ENCODE measurements at places on chromosomes 6 and 20. TPM values are rescaled to one million over a fixed set of nuclear protein-coding genes. Genes with fewer than 3 reads are reported as not detected.

- DNase-seq = no peak
- peaks cover 13% of the 10 kb centered on the region for H3K4me1 ChIP-seq
- no peak overlapping the region for H3K27ac ChIP-seq
- no peaks in the 10 kb centered on the region for H3K27me3 ChIP-seq
- no peaks in the 10 kb centered on the region for H3K36me3 ChIP-seq
- no peak overlapping the region for H3K4me3 ChIP-seq
Observed at GRCh38 chr20:46703435-46703834, 6.0 kb upstream of the SLC2A10 start.

DNA sequence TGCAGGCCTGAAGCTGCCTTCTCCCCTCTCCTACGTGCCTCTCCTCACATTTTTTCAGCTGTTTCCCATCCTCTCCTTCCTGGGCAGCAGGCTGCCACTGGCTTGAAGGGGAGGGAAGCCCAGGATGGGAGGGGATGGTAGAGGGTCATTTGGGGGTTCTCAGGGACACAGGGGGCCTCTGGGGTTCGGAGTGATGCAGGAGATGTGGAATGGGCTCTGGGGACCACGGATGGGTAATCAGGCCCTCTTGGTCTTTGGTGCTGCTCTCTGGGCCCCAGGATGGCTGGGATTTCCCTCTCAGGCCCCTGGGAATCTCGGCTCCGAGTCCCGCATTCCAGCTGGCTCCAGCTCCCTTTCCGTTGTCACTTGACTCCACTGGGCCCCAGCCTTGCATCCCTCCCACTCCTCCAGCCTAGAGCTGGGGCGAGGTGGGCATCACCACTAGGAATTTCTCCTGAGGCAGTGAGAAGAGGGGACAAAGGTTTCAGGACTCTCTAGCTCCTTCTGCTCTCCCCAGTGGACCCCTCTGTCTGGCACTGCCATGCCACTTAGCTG is 2.0 kb upstream of the DDR1 start:
- no peak overlapping the region for H3K4me3 ChIP-seq
- no peaks in the 10 kb centered on the region for H3K36me3 ChIP-seq
- no peak overlapping the region for H3K27ac ChIP-seq

DNA sequence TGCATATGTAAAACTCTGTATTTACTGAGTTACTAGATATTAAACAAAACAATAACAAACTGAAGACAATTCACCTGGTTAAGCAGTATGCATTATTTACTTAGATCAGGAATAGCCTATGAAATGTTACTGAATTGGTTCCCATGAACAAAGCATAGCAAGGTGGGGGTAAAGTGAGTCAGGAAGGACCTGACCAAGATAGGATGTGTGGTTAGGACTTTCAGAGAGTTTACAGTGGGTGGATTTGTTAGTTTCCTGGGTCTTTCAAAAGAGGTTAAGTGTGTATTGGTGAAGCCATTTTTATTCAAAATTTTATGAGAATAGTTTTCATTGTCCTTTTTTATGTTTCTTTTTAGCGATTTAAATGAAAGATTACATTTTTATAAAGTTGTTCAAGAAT is 32.9 kb downstream of the TBPL1 start:
- H3K36me3 ChIP-seq = peaks cover 56% of the 10 kb centered on the region
- no peak overlapping the region for H3K27ac ChIP-seq
- peaks cover 5% of the 10 kb centered on the region for H3K4me1 ChIP-seq
- no peaks in the 10 kb centered on the region for H3K27me3 ChIP-seq

DNA sequence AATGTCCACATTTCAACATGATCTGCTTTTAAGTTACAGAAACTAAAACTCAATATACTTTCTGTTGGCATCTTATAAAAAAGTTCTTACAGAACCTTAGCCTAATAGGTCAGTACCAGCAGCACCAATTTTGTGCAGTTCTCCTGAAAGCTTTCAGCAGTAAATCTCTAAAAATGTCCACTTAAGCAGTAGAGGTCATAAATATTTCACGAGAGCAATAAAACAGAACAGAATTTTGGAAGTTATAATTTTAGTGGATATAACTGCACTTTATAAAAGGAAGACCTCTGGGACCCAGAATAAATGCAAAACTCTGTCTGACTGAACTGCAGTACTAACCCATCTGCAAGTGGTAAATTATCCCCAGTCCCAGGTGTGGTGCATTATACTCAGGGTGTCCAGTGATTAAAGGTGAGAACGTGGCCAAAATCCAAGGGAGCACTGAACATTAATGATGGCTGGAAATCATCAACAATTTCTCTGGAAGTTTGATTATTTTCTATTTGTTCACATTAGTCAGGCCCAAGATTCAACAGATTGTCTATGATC is 172.6 kb upstream of the RSPO3 start:
- H3K4me3 ChIP-seq = no peak overlapping the region
- no peaks in the 10 kb centered on the region for H3K27me3 ChIP-seq
- no peaks in the 10 kb centered on the region for H3K36me3 ChIP-seq

DNA sequence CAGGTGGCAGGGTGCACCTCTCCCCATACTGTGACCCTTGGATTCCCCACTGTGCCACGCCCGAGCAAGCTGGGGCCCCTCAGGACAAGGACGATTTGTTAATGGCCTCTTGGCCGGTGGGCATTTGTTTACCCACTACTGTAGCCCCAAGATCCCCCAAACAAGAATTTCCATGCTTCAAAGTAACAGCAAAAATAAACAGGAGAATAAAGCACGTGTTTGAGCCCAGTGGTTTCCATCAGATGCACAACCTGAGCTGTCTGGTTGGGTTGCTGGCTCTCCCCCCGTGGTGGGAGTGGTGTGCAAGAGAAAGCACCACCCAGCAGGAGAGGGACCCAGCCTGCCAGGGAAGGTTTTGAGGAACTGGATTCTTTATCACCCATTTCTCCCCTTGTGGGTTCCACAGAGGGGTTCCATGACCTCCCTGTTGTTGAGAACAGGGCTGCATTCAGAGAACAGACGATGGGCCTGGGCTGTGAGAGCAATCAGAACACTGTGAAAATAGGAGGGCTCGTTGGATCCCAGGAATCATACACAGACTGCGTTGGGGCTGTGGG is 4.8 kb downstream of the CD93 start:
- no peak overlapping the region for H3K4me3 ChIP-seq
- no peaks in the 10 kb centered on the region for H3K36me3 ChIP-seq
- H3K27ac ChIP-seq = no peak overlapping the region
- DNase-seq = no peak
- H3K4me1 ChIP-seq = no peaks in the 10 kb centered on the region

The MAP7 gene
- total RNA-seq = 1.9 TPM

DNA sequence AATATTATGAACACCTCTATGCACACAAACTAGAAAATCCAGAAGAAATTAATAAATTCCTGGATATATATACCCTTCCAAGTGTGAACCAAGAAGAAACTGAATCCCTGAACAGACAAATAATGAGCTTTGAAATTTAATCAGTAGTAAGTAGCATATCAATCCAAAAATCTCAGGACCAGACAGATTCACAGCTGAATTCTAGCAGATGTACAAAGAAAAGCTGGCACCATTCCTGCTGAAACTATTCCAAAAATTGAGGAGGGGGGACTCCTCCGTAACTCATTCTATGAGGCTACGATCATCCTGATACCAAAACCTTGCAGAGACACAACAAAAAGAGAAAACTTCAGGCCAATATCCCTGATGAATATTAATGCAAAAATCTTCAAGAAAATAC is 67.0 kb upstream of the PDE7B start:
- no peak overlapping the region for H3K4me3 ChIP-seq
- H3K27ac ChIP-seq = no peak overlapping the region
- no peaks in the 10 kb centered on the region for H3K36me3 ChIP-seq
- no peaks in the 10 kb centered on the region for H3K4me1 ChIP-seq
- H3K27me3 ChIP-seq = no peaks in the 10 kb centered on the region

- DNase-seq = peak; percentile 38
- H3K36me3 ChIP-seq = no peaks in the 10 kb centered on the region
- H3K4me1 ChIP-seq = no peaks in the 10 kb centered on the region
- H3K4me3 ChIP-seq = no peak overlapping the region
Observed at GRCh38 chr6:9126878-9127560, 691.7 kb upstream of the SLC35B3 start.

The PRSS16 gene
- not detected for total RNA-seq

DNA sequence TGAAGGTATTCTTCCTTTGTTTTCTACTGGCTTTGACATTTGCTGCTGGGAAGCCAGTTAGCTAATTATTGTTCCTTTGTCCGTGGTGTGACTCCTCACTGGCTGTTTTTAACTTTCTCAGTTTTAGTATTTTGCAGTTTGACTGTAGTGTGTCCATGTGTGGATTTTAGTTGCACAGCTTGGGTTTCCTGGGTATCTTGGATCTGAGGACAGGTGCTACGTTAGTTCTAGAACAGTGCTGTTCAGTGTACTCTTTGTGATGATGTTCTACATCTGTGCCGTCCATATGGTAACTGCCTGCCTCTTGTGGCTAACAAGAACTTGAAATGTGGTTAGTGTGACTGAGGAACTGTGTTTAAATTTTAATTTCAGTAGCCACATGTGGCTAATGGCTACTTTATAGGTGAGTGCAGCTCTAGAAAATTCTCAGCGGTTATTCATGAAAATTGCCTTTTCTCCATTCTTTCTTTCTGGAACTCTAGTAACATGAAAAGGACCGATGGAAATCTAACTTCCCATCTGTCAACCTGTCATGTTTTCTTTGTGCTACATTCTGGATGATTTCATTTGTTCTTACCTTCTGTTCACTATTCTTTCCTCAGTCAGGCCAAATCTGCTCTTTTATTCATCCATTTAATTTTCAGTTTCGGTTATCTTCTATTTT is 7.4 kb downstream of the SNX9 start:
- H3K27me3 ChIP-seq = no peaks in the 10 kb centered on the region
- H3K36me3 ChIP-seq = peaks cover 12% of the 10 kb centered on the region
- no peak for DNase-seq
- H3K4me1 ChIP-seq = peaks cover 43% of the 10 kb centered on the region
- no peak overlapping the region for H3K4me3 ChIP-seq
- H3K27ac ChIP-seq = peak overlapping the region; percentile 15

The PTCHD4 gene
- total RNA-seq = 0.76 TPM

- peak overlapping the region; percentile 94 for H3K27ac ChIP-seq
- no peaks in the 10 kb centered on the region for H3K27me3 ChIP-seq
- peak overlapping the region; percentile 23 for H3K4me3 ChIP-seq
Observed at GRCh38 chr20:45087097-45087790, 13.7 kb downstream of the KCNS1 start.

- no peaks in the 10 kb centered on the region for H3K36me3 ChIP-seq
- H3K27ac ChIP-seq = no peak overlapping the region
- DNase-seq = peak; percentile 48
- no peak overlapping the region for H3K4me3 ChIP-seq
- peaks cover 20% of the 10 kb centered on the region for H3K4me1 ChIP-seq
- no peaks in the 10 kb centered on the region for H3K27me3 ChIP-seq
Observed at GRCh38 chr6:139882977-139883728, 508.7 kb upstream of the CITED2 start.

- no peak overlapping the region for H3K4me3 ChIP-seq
- no peaks in the 10 kb centered on the region for H3K4me1 ChIP-seq
- H3K27ac ChIP-seq = no peak overlapping the region
- H3K27me3 ChIP-seq = peaks cover 16% of the 10 kb centered on the region
- DNase-seq = no peak
- no peaks in the 10 kb centered on the region for H3K36me3 ChIP-seq
Observed at GRCh38 chr6:55652429-55652828, 73.4 kb upstream of the HMGCLL1 start.

DNA sequence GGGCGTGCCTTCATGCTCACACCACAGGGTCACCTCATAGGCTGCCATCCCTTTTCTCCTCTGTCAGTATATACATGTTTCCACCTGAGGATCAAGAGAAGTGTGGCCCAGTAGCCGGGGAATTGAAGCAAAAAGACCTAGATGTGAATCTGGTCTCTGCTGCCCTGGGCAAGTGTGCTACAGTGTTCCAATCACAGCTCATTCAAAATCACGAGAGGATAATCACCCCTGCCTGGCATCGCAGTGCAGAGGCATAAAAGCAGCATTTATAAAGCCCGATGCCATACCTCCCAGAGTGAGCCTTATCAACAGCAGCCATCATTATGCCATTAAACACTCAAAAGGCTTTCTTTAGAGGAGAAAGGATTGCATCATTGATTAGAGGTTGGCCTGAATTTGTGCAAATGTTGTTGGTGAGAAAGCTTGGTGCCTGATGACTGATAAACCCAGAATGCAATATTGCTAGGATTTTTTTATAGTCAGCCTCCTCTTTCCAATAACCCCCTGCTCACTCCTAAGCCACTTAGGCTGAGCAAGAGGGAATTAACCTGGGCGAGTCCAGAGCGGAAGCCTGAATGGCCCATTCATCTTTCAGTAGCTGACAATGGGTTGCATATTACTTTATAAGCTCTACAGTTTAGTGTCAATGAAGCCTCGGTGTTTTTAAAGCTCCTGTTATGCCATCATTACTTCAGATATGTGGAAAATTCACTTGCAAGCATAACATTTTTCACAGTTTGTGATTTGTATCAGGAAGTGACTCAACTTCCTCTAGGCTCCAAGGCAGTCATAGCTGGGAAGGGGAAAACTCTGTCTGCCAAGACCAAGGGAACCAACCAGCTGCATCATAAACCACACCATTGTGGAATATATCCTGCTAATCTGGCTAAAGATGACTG is 92.5 kb upstream of the NXT1 start:
- no peaks in the 10 kb centered on the region for H3K36me3 ChIP-seq
- DNase-seq = peak; percentile 91
- peaks cover 26% of the 10 kb centered on the region for H3K4me1 ChIP-seq
- no peak overlapping the region for H3K4me3 ChIP-seq
- H3K27ac ChIP-seq = peak overlapping the region; percentile 79
- no peaks in the 10 kb centered on the region for H3K27me3 ChIP-seq

- no peak overlapping the region for H3K4me3 ChIP-seq
- H3K27ac ChIP-seq = no peak overlapping the region
- no peaks in the 10 kb centered on the region for H3K4me1 ChIP-seq
- H3K36me3 ChIP-seq = no peaks in the 10 kb centered on the region
- H3K27me3 ChIP-seq = peaks cover 6% of the 10 kb centered on the region
- DNase-seq = no peak
Observed at GRCh38 chr20:11130554-11131166, 456.9 kb upstream of the JAG1 start.

- H3K27ac ChIP-seq = no peak overlapping the region
- H3K27me3 ChIP-seq = no peaks in the 10 kb centered on the region
- no peaks in the 10 kb centered on the region for H3K4me1 ChIP-seq
- no peak overlapping the region for H3K4me3 ChIP-seq
- DNase-seq = peak; percentile 18
- no peaks in the 10 kb centered on the region for H3K36me3 ChIP-seq
Observed at GRCh38 chr6:6495851-6496250, 92.7 kb upstream of the LY86 start.

The TNF gene
- not detected for total RNA-seq

The SAMD5 gene
- not detected for total RNA-seq
